HepG2 (cell line): ENCODE measurements at places on chromosomes 1 and 21.

- DNase-seq, result no peak
These were observed 320.3 kb upstream of the C1orf174 start for GRCh38 chr1:4220362-4220761.

- DNase-seq, result peak; percentile 50
These were observed 96.6 kb downstream of the FGGY start for GRCh38 chr1:59393211-59394180.

GRCh38 chr1:12460911-12461621 is 156.9 kb downstream of the DHRS3 start:
- no peak for DNase-seq

- no peak for DNase-seq
These were observed 32.1 kb downstream of the EXTL2 start for GRCh38 chr1:100862591-100862990.

DNA sequence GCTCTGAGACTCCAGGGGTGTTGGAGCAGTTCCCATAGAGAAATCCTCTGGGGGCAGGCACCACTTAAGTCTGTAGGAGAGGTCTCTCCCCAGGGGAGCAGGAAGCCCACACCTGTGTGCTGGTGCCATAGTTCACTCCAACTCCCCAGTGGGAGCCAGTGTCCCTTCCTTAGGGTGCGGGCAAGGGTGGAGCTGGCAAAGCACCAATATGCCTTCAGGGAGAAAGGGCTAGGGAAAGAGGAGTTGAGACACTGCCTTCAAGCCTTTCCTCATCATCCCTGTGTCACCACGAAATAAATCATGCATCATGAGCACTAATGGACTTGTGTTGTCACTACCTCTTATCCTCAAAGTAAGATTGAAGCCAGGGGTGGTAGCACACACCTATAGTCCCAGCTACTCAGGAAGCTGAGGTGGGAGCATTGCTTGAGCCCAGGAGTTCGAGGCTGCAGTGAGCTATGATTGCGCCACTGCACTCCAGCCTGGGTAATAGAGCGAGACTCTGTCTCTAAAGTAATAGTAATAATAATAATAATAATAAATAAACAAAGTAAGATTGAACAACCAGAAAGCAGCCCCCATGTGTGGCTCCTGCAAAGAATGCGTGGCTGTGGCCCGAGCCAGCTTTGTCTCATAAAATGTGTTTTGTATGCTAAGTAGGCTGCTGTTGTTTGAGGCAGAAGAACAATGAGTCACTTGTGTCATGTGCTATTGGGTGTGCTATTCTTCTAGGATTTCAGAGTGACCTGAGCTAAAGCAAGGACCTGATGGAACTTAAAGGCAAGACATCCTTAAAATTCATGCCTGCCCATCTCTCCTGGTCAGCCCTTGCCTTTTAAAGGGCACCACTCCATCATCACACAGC is 6.7 kb upstream of the TIE1 start:
- DNase-seq, result no peak

GRCh38 chr1:40899230-40899870 is 37.2 kb upstream of the CITED4 start:
- DNase-seq, result no peak

DNA sequence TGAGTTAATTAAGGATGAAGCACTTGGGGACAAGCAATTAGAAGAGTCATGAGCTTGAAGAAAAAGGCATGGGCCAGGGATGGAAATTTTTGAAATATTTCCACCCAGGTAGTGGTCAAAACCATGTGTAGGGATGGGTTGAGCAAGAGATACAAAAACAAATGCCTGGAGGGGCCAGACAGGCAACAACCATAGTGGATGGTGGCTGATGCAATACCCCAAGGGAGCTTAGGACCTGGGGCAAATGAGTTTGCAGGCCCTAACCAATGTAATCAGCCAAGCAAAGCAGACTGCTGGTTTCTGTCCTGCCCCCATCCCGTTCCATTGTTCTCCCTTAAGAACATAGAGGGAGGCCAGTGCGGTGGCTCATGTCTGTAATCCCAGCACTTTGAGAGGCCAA is 119.1 kb upstream of the FGGY start:
- DNase-seq, result no peak

- no peak for DNase-seq
These were observed 8.0 kb upstream of the CCDC28B start for GRCh38 chr1:32192220-32192948.

GRCh38 chr1:218209351-218209861 is 75.7 kb upstream of the RRP15 start:
- DNase-seq, result no peak
